Activated CD8-positive, alpha-beta T cell treated with anti-CD3 and anti-CD28 coated beads for 36 hours (primary cell): ENCODE measurements at places on chromosomes 6 and 20.

DNA sequence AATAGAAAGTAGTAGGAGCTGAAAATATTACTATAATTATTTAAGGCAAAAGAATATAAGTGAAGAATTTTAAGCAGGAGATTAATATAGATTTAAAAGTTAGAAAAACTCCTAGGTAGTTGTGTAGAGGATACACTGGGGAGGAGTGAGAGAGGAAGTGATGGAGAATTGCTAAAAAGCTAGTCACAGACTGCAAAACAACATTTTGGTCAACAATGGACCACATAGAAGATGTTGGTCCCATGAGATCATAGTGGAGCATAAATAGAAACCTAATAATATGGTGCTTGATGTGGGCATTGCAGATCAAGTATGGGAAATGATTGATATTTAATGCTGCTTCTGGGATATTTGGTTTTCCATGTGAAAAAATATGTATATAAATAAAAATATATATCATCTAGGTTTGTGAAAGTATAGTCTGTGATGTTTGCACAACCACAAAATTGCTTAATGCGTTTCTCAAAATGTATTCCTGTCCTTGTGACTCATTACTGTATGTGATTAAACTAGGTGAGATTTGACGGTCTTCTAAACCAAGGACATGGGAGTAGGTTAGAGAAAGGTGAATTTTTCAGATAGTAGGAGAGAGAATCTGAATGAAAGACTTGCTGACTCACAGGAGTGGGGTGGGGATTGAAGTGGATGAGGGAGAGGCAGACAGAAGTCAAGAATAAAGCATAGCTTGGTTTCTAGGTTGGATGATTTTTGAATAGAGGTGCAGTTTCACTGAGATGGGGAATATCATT, 174.0 kb downstream of the BCKDHB start:
- H3K27me3 ChIP-seq = no peaks in the 10 kb centered on the region
- no peak overlapping the region for H3K4me3 ChIP-seq
- no peak overlapping the region for H3K27ac ChIP-seq
- peaks cover 13% of the 10 kb centered on the region for H3K4me1 ChIP-seq
- peaks cover 2% of the 10 kb centered on the region for H3K36me3 ChIP-seq

DNA sequence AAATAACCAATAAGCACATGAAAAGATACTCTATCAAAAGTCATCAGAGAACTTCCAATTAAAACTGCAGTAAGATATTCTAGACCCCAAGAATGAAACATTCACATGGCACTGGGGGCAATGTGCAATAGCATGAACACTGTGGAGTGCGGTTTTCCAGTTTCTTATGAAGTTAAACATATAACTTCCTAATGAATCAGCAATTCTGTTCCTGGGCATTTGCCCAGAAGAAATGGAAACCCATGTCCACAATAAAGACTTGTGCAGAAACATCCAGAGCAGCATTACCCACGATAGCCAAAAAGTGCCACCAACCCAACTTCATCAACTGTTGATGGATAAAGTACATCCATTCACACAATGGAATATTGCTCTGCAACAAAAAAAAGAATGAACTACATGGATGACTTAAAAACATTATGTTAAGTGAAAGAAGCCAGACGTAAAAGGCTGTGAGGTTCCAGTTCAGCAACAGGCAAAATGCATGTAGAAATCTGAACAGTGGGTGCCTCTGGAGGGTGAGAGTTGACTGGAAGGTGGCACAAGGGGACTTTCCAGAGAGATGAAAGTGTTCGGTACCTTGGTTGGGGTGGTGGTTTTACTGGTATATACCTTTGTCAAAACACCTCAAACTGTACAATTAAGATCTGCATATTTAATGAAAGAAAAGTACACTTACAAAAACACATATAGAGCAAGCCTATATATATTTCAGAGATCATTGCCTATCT, 207.2 kb upstream of the ECI2 start:
- peaks cover 7% of the 10 kb centered on the region for H3K27me3 ChIP-seq
- H3K4me1 ChIP-seq = peaks cover 2% of the 10 kb centered on the region
- no peak for DNase-seq
- H3K4me3 ChIP-seq = no peak overlapping the region
- H3K36me3 ChIP-seq = no peaks in the 10 kb centered on the region

DNA sequence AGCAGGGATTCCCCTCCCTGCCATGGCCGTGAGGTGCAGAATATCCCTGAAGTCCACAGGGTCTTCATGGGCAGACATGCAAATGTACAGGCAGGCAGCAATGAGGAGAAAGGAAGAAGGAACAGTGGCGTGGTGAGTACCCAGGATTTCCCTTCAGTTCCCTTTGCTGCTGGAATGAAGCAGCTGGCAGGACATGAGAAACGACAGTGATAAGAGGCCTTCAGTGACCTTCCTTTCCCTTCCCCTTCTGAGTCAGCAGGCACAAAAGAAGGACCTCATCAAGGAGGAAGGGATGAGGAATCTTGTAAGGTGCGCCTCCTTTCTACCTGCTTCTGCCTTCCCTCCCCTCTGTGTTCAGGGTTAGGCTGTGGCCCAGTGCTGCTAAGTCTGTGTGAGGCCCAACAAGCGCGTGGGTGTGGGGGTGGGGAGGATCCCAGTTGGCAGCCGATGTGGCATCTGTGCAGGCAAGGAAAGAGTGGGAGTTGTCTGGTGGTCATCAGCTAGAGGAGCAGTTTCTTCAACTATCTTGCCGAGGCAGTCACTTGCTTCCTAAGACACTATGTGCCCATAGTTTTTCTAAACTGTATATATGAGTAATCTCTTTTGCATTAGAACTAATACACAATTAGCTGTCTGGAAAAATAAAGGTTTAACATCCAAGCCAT, 29.5 kb upstream of the FBXO9 start:
- no peak for DNase-seq
- H3K4me1 ChIP-seq = no peaks in the 10 kb centered on the region
- H3K27ac ChIP-seq = no peak overlapping the region

DNA sequence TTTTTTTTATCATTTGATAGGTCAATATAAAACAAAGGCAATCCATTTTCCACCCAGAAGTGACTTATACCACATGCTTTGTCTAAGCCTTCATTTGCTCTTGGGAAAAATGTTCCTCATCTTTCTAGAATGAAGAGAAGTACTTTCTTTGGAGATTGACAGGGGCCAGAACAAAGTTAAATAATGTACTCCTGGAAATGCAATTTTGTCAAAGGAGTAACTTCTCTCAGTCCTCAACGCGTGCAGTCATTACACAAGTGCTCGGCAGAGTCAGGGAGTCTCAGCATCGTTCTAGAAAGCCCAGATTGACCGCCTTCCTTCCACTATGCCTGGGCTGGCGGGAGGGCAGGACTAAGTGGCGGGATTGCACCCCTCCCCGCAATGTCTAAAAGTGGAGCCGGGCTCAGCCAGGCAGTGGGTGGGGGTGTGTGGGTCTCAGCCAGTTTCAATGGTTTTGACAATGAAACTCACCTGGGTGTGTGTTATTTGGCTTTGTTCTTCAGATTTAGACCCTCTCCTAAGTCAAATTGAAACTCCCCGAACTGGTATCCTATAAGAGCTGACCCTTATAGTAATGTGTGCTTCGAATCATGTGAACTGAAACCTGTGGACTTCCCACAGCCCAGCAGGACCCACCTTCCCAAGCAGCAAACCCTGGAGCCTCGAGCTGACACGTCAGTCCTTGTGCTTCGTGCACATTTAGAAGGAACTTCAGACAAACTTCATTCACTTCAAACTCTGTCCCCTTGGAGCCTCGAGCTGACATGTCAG, 63.2 kb upstream of the DUSP22 start:
- H3K36me3 ChIP-seq = no peaks in the 10 kb centered on the region
- peaks cover 1% of the 10 kb centered on the region for H3K27me3 ChIP-seq
- peak overlapping the region; percentile 44 for H3K27ac ChIP-seq
- H3K4me3 ChIP-seq = no peak overlapping the region

DNA sequence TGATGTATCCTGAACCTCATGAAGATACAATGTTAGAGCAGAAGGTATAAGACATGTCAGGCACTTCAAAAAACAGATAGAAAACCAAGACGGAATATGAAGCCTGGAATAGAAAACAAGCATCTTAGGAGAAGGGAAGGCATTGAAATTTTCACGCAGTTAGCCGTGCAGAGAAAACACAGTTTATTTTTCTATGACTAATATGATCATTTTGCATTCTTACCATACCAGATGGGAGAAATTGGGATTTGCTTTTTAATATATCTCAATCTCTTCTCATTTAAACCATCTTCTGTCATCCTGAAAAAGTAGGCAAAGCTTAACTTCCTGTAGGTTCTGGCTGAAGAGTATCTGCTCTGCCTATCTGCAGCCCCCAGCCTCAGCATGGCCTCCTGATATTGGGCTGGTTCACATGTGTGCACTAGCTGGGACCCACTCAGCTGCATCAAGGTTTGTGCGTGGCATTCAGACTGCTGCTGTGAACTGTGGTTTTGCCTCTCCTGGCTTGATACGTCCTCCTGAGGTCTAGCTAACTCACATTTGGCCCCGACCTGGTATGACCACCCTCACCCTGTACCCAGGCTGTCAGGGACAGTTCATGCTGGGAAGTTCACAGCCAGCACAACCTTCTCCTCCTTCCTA, 392.5 kb upstream of the SASH1 start:
- H3K27me3 ChIP-seq = no peaks in the 10 kb centered on the region
- no peak overlapping the region for H3K27ac ChIP-seq
- no peaks in the 10 kb centered on the region for H3K4me1 ChIP-seq
- H3K4me3 ChIP-seq = no peak overlapping the region
- H3K36me3 ChIP-seq = no peaks in the 10 kb centered on the region

DNA sequence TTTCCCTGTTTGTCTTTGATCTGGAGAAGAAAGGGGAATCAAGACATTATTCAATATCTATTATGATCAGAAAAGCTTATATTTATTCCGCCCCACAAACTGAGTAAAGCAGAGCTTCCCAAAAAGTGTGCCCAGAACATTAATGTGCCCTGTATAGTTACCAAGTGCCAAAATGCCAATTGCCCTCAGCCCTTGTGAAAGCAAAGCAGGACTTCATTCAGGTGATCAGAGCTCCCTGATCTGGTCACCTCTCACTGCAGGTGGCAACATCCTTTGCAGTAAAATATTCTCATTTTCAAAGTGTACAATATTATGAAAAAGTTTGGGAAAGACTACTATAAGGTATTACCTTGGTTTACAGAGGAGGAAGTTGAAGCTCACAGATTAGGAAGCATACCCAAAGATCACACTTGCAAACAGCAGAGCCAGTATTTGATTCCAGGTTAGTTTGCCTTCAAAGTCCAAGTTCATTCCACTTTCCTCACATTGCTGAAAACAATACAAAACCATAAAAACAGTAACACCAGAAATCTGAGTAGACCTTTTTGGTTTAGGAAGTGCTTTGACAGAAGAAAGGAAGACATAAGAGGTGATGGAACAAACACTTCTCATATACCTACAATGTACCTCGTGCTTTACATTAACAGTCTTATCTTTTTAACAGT, 19.6 kb upstream of the GCLC start:
- H3K36me3 ChIP-seq = no peaks in the 10 kb centered on the region
- peaks cover 8% of the 10 kb centered on the region for H3K27me3 ChIP-seq
- H3K4me1 ChIP-seq = no peaks in the 10 kb centered on the region

GRCh38 chr6:157928428-157928827, 53.2 kb upstream of the SYNJ2 start:
- no peak overlapping the region for H3K27ac ChIP-seq
- H3K4me1 ChIP-seq = no peaks in the 10 kb centered on the region
- H3K4me3 ChIP-seq = no peak overlapping the region

- no peak overlapping the region for H3K27ac ChIP-seq
- no peak for DNase-seq
- H3K36me3 ChIP-seq = no peaks in the 10 kb centered on the region
- H3K4me3 ChIP-seq = no peak overlapping the region
Observed at GRCh38 chr6:13838616-13839015, 24.3 kb upstream of the MCUR1 start.

- no peak for DNase-seq
- H3K4me3 ChIP-seq = no peak overlapping the region
- peaks cover 9% of the 10 kb centered on the region for H3K27me3 ChIP-seq
- no peak overlapping the region for H3K27ac ChIP-seq
- no peaks in the 10 kb centered on the region for H3K36me3 ChIP-seq
Observed at GRCh38 chr20:3433744-3434143, 26.3 kb upstream of the DNAAF9 start.
